ENCODE measurements at places on chromosomes 6 and 20.

DNA sequence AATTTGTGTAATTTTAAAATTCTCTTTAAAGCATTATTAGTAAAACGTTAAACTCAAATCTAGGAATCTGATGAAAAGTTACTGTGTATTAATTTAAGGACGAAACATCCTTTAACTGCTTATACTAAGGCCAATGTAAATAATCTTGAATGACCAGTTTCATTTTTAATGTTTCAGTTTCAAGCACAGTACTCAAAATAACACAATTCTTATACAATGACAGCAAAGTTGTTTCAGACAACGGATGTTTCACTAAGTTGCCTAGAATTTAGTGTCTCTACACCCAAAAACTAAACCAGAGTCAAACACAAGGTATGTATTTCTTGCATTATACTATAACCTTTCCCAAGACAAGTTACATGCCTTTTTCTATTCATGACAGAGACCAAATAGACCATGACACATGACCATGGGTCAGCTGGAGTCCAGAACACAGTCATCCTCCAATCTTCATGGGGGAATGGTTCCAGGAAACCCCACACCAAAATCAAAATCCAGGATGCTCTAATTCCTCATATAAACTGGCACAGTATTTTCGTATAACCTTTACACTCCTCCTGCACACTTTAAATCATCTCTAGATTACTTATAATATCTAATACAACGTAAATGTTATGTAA, 7.7 kb downstream of the PHIP start:
- DNase-seq = no peak

GRCh38 chr20:49724408-49725223, 10.9 kb upstream of the B4GALT5 start:
- no peak for DNase-seq

DNA sequence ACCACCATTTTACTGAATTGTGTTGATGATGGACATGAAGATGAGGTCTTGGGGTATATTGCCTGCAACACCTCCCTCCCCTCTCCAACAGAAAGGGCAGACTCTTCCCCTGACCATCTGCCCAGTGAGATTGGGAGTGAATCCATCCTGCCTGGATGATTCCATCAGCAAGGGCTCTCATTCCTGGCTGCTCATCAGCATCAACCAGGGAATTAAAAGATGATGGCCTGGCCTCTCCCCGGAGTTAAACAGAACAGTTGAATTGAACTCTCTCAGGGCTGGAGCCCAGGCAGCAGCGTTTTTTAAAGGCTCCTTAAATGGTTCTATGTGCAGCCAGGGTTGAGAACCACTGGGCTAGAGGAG, 14.6 kb upstream of the MRPS18A start:
- no peak for DNase-seq

GRCh38 chr6:116461932-116462885, 1.0 kb downstream of the CALHM6 start:
- DNase-seq = peak; percentile 14

- no peak for DNase-seq
Measured at GRCh38 chr6:149467265-149467664, 17.5 kb downstream of the ZC3H12D start.

DNA sequence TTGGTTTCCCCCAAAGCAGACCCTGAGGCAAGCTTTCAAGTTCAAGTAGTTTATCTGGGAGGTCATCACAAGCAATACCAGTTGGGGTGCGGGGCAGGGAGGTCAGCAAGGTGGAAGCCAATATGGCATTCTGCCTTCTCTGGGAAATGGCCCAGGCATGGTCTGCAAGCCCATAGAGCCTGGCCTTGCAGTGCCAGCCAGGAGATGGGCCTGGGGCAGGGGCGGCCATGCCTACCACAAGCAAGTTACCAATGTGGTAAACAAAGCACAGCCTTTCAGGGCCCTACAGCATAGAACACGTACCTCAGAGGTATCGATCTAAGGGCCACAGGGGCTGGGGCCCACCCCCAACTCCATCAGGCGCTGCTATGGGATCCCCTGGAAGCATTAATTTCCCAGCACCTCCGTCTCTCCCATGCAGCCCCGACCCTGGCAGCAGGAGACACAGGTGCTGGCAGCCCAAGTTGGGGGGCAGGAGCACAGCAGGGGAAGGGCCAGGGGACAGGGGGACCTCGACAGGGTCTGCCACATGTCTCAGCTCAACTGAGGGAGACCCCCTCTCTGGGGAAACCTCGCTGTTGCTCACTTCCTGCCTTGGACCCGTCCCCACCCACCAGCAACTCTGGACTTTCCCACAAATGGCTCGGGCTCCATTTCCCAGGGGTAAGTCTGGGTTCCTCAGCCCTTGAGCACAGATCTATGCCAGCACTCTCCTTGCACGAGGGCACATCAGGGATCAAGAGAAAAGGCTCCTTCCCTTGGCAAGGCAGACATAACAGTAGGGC, 369.0 kb downstream of the PREX1 start:
- no peak for DNase-seq

GRCh38 chr6:9848094-9848493, 566.8 kb downstream of the TFAP2A start:
- no peak for DNase-seq

GRCh38 chr20:13839421-13840092, 54.7 kb downstream of the NDUFAF5 start:
- no peak for DNase-seq

GRCh38 chr6:157761331-157761921, 61.6 kb upstream of the SNX9 start:
- DNase-seq = no peak

GRCh38 chr6:125853756-125854155, 63.0 kb downstream of the NCOA7 start:
- no peak for DNase-seq

DNA sequence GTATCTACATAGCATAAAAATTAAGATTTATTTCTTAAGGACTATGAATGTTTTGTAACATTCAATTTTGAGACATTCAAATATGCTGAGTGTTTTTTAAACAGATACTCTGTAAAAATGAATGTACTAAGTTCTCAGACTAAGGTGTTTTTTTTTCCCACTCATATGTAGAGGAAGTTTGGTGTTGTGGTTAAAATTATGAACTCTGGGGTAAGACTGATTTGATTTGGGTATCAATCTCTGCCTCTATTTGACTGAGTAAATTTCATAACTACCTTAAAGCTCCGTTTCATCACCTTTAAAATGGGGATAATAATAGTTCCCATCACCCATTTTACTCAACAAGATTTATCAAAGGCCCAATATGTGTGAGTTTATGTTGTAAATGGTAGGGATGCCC, 386.6 kb upstream of the FLRT3 start:
- no peak for DNase-seq

DNA sequence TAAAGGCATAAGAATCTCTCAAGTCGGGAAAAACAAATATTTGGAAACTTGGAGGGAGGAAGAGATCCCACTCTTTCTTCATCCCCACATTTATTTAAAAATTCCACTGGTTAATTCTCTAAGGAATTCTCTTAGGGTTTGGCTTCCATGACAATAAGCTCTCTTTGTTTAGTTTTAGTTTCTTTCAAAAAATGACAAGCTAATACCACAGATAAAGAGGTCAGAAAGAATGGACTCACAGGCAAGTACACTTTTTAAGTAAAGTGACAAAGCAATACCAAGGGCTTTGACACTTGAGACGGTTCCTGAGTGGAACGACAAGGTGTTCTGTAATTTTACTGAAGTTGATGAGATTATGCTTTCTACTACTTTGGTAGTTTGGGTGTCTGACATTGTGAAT, 872.1 kb downstream of the PHF3 start:
- DNase-seq = no peak

- DNase-seq = no peak
Measured at GRCh38 chr6:64325093-64325492, 689.5 kb downstream of the PHF3 start.

GRCh38 chr6:166073082-166073481, 94.6 kb downstream of the TBXT start:
- DNase-seq = no peak

GRCh38 chr20:10984294-10984693, 310.5 kb upstream of the JAG1 start:
- no peak for DNase-seq

- no peak for DNase-seq
Measured at GRCh38 chr20:15235471-15236198, 898.2 kb upstream of the FLRT3 start.

- DNase-seq = no peak
Measured at GRCh38 chr6:37359039-37359438, 5.3 kb downstream of the RNF8 start.

GRCh38 chr6:117375446-117375845, 50.3 kb downstream of the ROS1 start:
- no peak for DNase-seq

GRCh38 chr6:1570848-1571247, 38.9 kb upstream of the FOXC1 start:
- no peak for DNase-seq

- DNase-seq = no peak
Measured at GRCh38 chr6:36445621-36446020, 2.8 kb downstream of the KCTD20 start.

DNA sequence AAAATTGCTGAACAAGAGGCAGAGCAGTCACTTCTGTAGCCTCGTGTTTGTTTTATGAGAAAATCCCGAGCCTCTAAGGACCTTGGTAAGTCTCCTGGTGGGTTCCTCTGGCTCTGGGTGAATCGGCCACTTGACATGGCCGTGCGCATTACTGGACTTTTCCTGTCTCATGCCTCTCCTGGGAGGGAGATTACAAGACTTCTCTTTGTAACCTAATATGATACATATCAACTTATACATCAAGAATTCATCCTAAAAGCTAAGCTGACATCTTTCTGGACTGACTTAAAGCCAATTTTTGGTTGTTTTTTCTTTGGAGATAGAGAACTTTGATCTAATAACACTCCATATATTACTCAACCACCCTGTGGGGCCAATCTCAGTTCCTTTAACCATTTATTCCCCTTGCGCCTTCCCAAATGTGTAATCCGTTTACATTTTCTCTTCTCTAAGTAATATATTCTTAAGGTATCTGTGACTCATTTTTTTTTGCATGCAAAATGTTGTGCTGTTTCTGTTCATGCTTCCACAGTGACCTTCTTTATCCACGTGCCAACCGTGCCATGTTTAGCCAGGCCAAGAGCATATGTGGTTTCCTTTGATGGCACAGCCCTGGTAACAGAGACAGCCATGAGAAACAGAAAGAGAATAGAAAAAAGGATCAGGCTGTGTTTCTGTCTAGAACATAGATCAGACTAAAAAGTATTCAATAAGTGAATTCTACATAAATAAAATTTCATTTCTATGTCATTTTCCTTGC, 47.5 kb upstream of the JAG1 start:
- DNase-seq = no peak
